Stimulated activated CD4-positive, alpha-beta T cell treated with anti-CD3 and anti-CD28 coated beads, Interleukin-4, amount 100 ng/mL, for 4 hours (primary cell): ENCODE measurements at places on chromosomes 4 and X.

DNA sequence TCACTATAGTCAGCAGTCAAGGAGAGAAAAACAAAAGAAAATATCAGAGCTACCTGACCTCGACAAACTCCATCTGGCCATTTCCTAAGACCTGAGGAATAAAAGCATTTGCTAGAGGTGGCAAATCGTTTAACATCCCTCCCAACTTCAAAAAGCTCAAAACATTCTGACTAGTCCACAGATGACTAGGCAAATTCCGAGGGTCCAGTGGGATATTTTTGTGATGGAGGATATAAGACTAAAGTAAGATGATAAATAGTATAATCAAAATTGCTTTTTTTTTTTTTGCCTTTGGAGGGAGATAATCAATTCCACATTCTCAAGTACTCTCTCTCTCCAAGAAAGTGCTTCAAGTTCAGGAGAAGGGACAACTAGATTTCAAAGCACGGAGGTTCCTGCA lies 119.1 kb upstream of the ETNPPL start:
- DNase-seq, result no peak

- no peak for DNase-seq
These were observed 37.1 kb downstream of the XG start for GRCh38 chrX:2788980-2789379.

- no peak for DNase-seq
These were observed 2620.0 kb downstream of the PCDH7 start for GRCh38 chr4:33340168-33340567.

GRCh38 chrX:7147413-7147977 lies at the start of gene STS:
TSS of gene STS (plus strand) at chrX:7147712. CDS start at chrX:7253200, 105,488 bp downstream.
- DNase-seq, result peak; percentile 38

- no peak for DNase-seq
These were observed 8.3 kb downstream of the GPRIN3 start for GRCh38 chr4:89299153-89299791.
